ENCODE measurements at places on chromosomes 5 and 9.

DNA sequence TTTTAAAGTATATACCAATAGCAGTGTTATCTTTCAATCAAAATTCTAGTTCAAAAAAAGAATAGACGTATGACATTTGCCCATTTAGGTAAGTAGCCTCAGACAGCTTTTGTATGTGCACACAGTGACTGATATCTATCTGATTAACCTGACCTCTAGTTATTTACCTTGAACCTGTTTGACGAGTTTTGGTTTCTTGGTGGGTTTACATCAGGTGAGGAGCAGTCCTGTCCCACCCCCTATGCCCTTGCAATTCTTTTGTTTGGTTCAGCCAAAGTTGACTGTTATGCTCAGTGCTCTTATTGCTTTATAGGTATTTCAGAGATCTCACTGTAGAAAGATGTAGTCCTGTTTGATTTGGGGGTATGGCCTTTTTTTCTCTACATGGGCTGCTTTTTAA is 147.2 kb downstream of the ISOC1 start:
- DNase-seq, result no peak

DNA sequence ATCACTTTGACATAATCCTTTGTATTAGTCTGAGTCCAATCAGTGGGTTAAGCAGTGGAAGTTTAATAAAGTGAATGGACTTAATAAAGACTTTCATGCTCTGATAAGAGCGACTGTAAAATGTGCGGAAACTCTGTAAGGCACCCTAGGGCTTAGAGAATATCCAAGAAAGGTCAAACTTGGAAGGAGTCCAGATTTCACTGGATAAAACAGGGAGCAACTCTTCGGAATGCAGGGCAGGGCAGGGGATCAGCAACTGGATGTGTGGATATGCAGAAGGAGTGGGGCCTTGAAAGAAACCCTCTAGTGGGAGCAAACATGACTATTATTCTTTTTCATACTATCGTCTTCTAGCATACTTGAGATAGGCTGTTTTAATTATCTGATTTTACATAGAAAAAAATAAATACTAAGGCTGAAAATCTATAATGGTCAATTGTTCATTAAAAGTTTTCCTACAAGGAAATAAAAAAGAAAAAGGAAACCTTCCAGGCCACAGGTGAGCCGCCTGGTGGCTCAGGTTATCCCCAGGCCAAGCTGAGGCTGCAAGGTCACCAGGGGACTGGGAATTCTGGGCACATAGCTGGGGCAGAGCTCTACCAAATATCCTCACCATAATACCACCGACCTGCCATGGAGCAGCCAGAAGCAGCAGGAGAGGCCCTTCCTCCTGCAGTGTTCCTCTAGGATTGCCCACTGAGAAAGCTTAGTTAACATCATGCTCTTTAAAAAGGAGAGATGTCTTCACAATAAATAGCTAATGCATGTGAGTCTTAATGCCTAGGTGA is 46.3 kb upstream of the CCDC112 start:
- DNase-seq, result no peak

DNA sequence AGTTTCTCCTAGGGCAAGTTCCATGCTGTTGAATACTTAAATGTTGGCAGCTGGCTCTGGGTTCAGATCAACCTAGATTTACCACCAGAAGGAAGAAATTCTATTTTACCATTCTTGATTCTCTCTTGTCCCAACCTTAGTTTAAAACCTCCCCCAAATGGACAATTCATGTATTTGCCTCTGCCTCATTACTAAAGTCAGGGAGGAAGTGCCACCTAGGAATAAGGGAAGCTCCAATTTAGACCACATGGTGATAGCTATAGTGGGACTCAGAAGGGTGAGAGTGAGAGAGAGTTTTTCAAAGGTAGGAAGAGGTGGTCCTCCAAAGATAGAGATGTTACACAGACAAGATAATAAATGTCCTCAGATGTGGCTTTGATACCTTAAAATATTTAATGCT is 53.4 kb upstream of the PAM start:
- no peak for DNase-seq

GRCh38 chr5:118176146-118176545 is 812.2 kb downstream of the DTWD2 start:
- DNase-seq, result no peak

DNA sequence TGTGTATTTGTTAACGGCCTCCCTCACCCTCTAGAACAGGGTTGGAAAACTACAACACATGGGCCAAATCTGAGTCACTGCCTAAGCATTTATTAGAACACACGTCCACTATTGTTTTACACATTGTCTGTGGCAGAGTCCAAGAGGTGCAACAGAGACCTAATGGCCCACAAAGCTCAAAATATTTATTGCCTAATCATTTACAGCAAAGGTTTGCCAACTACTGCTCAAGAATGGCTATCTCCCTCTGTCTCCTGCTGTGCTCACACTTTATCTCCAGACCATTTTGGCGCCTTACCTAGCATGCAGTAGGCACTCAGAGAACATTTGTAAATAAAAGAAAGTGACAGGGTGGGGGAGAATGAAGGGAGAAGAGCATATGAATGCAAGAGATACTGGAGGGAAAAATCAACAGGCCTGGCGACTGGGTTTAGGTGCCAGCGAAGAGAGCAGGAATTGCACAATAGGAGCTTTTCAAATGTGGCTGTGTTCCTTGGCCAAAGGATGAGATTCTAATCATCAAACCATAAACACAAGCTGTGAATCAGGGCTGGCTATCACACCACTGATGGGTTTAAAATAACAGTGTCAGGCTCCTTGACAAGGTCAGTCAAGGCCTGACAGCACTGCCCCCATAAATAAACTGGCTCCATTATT is 80.3 kb downstream of the EPB41L4A start:
- no peak for DNase-seq

DNA sequence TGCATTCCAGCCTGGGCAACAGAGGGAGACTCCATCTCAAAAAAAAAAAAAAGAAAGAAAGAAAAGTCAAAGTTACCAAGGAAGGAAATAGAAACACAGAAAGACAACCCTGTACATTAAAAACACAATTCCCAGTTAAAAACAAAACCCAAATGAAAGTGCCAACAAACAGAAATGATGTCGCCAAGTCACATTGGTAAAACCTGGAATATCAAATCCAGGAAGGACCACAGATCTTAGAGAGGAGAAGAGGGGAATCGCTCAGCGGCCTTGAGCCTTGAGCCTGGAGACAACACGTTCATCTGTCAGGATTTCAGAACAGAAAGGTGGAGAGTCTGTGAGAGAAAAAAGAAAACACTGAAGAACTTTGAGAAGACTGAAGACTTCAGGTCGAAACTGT is 1.2 kb upstream of the ZDHHC11 start:
- DNase-seq, result no peak

DNA sequence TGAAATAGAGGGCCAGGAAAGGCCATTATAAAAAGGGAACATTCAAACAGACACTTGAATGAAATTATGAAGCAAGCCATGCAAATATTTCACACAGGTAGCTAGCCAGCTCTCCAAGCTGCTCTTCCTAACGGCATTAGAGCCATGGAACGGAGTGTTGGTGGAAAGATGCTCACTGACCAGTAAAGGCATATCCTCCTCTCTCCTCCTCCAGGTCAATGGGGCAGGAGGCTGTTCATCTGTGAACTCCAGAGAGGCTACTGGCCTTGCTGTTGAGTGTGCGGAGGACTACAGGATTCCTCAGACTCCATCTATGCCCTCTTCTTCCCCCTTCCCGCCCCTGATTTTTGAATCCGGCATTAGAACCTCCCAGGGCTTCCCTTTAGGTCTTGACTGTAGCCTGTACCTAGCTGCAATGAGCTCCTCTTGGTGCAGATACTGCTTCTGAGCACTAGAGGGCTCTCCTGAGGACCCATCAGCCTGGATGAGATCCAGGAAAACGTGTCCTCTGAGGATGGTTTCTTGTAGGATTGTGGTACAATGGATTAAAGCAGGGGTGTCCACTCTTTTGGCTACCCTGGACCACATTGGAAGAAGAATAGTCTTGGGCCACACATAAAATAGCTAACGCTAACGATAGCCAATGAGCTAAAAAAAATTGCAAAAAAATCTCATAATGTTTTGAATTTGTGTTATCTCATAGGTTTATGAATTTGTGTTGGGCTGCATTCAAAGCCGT is 162.2 kb downstream of the SREK1 start:
- DNase-seq, result peak; percentile 15

GRCh38 chr9:107481035-107481434 is 8.5 kb downstream of the KLF4 start:
- DNase-seq, result no peak

DNA sequence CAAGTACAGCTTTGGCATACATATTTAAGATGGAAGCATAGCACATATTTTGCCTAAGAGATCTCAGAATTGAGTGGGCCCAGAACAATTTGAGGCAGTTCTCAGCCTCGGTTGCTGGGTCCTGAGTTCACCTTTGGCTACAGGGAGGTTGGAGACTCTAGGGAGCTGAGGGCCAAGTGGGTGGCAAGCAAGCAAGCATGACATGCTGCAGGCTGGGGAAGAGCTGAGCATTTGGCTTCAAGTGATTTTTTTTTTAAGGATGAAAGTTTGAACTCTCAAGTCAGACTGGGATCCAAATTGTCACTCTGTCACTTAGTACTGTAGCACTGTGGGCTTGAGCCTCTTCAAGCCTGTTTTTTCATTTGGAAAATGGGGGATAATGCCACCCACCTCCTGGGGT is 160.5 kb downstream of the MED27 start:
- no peak for DNase-seq

- no peak for DNase-seq
Measured at GRCh38 chr9:78678877-78679276, 382.0 kb downstream of the PSAT1 start.

DNA sequence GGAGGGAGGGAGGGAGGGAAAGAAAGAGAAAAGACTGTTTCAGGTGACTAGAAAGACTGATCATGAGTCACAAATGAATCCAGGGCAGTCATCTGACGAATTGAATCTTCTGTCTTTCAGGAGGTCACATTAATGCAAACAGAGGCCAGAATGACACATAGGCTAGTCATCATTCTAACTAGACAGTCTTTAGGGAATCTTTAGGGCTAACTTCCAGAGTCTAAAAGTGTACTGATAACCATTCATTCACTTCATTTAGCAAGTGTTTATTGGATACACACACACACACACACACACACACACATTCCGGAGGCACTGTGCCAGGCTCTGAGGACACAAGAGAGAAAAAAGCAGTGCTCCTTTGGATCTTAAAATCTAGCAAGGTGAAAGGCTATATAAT is 156.7 kb downstream of the EBF1 start:
- DNase-seq, result peak; percentile 70

DNA sequence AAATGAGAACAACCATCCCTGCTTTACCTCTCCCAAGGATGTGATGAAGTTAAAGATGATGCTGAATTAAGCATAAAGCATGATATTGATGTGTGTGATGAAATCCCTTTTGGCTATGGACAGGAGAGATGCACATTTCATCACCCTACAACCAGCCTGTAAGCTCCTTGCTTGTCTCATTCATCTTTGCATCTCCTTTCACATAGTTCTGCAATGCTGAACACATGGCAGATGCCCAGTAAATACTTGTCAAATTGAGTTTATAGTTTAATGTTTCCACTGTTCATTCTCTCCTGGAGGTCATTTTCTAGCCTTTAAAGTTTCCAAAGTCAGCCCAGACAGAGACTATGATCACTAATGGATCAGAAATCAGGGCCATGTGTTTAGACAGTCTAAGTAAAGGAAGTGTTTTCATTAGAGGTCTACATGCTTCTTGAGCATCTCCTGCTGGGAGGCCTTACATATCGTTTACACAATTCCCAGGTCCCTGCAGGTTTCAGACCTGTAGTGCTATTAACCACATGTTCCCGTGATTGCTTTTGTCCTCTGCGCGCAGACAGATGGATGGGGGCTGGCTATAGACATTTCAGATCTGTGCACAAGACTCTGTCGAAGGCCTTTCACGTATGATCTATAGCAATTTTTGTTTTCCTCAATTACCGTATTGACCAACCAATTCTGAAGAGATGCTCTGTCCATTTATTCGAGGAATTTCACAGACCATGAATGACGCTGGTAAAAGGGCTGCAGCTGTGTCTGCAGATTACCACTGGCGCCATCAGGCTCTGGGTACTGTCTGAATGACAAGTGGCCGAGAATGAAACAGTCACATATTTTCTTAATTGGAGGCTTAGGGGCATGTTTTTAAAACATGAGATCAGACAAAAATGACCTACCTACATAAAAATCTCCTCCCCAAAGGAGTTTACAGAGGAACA is 49.0 kb upstream of the CKMT2 start:
- DNase-seq, result no peak

Measured in amniotic stem cell (primary cell).